ENCODE measurements at places on chromosomes 3 and 15. TPM values are rescaled to one million over a fixed set of nuclear protein-coding genes. Genes with fewer than 3 reads are reported as not detected.
A peak's percentile ranks its signal among the peaks of the same experiment; 100 is the strongest.

GRCh38 chr3:179015551-179016020, 56.0 kb downstream of the ZMAT3 start:
- no peak for DNase-seq

GRCh38 chr3:134892326-134892725, 97.3 kb downstream of the EPHB1 start:
- DNase-seq, result no peak

- no peak for DNase-seq
Measured at GRCh38 chr3:50557915-50558314, 9.6 kb downstream of the C3orf18 start.

Gene GATM
- total RNA-seq, result 570 TPM

DNA sequence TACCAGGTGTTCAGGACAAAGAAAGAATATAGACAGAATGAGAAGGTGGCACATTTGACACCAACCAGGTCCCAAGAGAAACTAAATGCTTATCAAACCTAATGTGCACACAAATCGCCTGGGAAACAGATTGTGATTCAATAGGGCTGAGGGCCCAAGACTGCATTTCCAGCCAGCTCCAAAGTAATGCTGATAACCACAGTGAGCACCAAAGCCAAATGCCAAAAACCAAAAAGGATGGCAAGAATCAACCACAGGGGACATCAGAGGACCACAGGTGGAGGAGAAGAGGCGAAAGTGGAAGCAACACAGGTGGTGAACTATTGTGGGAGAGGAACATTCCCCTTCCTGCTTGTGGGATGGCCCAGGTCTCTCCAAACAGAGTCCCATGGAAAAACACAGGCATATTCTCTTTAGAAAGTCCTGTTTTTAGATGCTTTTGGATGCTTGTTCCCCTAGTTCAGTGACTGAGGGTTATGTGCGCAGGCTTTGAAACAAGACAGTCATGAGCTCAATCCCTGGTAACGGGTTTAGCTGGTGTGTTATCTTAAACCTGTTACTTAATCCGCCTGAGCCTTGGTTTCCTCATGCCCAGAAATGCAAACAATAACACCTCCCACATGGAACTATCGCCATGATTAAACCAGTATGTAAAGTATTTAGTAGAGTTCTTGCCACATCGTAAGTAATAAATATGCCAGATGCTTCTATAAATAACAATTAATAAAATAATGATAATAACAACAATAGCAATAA, 241.7 kb downstream of the ATP8B4 start:
- no peak for DNase-seq

Gene C3orf20
- 0.13 TPM for total RNA-seq

GRCh38 chr15:66603301-66604179, 37.7 kb upstream of the LCTL start:
- peak; percentile 72 for DNase-seq

DNA sequence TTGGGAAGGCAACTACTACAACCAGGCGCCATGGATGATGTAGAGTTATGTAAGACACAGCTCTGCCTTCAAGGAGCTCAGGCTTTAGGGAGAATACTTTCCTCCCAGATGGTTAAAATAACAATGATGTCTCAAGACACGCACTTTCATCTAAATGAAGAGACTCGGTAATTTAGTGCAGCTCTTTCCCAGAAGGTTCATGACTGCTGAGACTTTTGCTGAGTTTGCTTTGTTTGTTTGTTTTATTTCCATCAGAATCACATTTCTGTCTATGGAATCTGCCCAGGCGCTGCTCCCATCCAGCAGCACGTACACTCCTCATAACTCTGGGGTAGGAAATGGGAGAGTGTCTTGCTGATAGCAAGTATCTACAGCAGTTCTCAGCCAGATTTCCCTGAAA, 33.9 kb upstream of the MEX3B start:
- DNase-seq, result no peak

GRCh38 chr3:125480656-125481374, 39.2 kb downstream of the SNX4 start:
- DNase-seq, result no peak

GRCh38 chr15:55734641-55735040, 8.3 kb downstream of the PRTG start:
- no peak for DNase-seq

DNA sequence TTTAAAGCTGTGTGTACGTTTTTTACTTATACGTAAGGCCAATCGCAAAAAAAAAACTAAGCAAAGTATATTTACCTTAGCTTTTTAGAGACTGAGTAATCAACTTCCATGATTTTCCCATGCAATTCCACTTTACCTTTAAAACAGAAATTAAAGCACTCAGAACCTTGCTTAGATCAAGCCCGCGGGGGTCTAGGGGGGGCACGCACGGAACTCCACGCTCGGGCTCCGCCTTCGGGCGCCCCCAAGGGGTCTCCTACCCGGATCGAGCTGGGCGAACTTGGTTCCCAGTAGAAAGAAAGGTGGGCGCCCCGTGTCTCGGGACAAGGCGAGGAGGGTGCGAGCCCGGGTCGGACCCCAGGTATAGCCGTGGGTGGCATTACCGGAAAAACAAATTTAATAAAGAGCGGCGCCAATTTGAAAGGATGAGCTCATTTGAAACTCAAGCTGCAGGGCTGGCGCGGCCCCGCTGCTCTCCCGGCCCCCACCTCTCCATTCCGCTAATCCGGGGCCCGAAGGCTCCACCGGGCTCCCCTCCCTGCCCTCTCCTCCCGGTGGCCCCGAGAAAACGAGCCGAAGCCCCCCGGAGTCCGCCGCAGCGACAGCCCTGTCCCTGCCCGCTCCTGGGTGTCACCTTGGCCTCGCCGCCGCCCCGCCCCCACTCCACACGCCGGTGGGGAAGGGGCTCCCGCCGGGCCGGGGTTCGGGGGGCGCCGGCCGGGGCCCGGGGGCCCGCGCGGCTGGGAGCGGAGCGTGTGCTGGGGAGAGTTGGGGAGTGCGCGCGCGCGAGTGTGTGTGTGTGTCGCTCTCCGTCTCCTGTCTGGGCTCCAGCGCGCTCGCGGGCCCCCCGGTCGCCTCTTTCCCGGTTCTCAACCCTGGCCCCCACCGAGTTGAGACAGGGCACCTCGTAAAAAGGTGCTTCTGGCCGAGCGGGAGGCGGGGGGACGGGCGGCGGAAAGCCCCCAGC, 1.5 kb downstream of the IGF2BP2 start:
- no peak for DNase-seq

DNA sequence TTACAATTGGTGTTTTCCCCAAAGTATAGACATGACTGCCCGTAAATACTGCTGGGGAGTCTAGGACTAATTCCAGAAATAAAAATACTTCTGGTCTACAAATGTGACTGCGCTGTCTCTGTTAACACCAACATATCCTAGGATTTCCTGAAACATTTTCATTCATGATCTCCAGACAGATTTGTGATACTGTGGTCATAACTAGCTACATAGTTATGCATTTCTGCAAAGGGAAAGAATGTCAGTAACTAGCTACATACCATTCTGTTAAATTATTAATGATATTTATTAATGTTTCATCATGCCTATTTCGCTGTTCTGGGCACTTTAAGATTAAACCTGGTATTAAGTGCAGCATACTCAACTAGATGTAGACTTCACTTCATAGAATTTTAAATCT, 33.3 kb downstream of the SETD5 start:
- DNase-seq, result no peak

DNA sequence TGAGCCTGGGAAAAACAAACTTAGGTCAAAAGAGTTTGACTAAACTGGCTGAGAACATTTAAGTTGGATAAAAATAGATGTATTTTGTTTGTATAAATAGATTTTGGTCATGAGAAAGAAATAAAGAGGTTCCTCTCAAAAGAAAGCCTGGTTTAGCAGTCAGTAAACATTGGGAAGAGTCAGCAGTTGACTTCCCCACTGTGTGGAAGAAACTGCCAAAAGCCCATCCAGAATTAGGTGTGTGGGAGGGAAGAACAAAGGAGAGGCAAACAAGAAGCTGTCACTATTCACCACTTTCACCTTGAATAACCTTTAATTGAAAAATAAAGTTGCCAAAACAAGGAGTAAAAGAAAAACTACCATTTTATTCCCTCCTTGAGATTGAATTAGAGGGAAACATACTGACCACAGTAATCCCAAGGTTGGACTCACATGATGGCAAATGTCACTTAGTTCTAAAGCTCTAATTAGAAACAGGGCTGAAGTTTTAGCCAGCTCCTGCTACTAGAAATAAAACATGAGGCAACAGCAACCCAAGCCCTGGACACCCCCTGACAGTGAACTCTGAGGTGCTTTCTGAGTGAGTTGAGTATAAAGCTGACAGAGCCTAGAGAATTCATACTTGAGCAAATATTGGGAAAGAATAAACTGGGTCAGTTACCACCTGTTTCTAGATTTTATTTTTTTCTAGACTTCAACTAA, 139.3 kb downstream of the SERPINI1 start:
- no peak for DNase-seq

DNA sequence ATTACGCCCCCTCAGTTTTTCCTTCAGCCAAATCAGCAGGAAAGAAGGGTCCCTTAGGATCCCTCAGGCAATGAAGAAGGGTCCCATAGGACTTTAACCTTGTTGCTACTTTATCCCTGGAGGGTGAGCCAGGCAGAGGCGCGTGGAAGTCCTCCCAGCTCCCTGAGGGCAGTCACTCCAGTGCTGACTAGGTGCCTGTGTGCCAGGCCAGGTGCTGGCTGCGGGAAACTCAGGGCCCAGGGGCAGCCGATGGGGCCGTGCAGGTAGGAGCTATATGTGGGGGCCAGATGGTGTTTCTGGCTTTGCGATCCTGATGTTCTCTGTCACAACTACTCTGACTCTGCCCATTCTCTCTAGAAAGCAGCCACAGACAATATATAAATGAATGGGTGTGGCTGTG, 42.8 kb upstream of the IQSEC1 start:
- DNase-seq, result no peak

DNA sequence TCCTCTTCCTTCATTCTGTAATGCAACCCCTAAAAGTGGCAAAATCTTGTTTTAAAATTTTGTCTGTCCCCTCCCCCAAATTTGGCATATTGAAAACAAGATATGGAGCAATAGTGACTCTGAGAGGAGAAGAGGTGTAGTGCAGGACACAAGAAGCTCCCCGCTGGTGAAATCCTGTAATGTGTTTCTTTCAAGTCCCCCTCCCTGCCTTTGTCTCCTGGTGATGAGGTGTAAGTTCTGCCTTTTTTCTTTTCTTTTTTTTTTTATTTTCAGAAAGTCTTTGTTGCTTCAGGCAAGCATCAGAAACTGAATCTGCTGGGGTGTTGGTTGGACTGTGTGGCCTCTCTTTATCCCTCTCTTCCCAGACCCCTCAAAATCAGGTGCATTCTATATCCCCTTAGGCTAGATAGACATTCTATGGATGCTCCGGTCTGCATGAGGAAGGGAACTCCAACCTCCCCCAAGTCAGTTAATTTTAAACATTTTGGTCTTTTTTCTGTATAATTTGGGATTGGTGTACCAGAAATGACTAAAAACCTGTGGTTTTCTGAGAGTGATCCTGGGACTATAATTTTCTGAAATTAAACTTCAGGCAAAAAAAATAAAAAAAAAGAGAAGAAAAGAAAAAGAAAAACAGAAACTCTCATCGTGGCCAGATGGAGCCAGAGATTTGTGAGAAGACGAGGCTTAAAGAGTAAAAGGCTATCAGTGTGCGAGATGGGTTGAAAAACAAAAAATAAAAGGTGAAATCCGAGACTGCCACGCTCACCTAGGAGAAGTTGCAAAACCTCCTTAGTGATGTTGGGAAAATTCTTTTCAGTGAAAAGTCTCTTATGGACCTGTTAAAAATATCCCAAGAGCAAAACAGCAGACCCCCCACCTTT, 21.4 kb downstream of the ACKR2 start:
- no peak for DNase-seq

Gene ABI3BP
- total RNA-seq, result 2.6 TPM

Gene GPR27
- 0.10 TPM for total RNA-seq

DNA sequence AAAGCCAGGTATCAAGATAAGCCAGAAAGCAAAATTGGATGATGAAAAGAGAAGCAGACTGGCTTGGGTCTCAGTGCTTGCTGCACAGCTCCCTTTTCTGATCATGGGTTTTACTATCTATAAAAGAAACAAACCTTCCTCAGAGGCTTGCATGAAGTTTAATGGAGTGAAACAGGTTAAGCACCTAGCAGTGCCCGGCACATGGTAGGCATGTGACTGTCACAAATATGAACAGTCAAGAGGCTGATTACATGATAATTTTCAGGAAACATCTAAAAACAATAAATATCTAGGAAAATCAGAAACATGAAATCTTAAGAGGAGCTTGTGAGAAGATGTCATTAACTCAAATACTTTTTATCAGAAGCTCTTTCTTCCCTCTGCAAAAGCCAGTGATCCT, 519.2 kb downstream of the EPHB1 start:
- DNase-seq, result no peak

DNA sequence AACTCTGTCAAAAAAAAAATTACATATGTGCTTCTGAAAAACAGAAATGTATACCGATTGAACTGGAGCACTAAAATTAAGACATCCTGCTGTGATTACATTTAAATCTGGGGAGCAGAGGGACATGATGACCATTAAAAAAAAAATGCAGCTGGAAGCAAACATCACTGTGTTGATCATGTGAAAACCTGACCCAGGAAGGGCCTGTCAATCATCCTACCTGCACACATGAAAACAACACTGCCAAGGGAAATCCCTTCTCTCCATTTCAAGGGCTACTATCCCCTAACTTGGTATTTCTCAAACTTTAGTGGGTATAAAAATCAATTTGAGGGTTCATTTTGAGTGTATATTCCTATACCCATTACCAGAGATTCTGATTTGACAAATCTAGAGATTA, 719.9 kb upstream of the CBLB start:
- no peak for DNase-seq

Gene PRSS50
- 0.13 TPM for total RNA-seq

Gene ZBTB47
- 5.0 TPM for total RNA-seq

Gene GOLGA8G
- total RNA-seq, result not detected

GRCh38 chr3:53361852-53362251, 14.5 kb upstream of the DCP1A start:
- DNase-seq, result no peak

Gene INSYN1
- total RNA-seq, result 1.4 TPM

DNA sequence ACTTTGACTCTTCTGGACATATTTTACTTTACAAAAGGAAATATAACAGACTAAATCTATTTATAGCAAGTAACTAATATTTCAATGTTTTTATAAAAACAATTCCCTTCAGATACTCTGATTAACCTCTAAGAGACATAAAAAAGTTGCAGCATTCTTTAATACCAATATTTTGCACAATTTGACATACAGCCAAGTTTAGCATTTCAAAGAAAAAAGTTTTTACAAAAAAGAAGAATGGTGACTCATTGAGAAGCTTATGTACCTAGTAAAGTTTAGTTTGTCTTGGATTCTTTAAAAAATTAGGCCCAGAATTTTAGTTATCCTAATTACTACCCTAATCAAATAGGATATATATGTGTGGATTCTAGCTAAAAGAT, 17.6 kb downstream of the DAZL start:
- no peak for DNase-seq

Gene CCR2
- total RNA-seq, result 0.33 TPM

Gene CDHR4
- not detected for total RNA-seq

Gene KY
- not detected for total RNA-seq

Gene TNNC1
- total RNA-seq, result 0.25 TPM

GRCh38 chr3:129393271-129393670, 35.2 kb downstream of the EFCAB12 start:
- no peak for DNase-seq
